ENCODE measurements at places on chromosomes 5 and 9.

GRCh38 chr5:157076558-157076957, 17.6 kb upstream of the HAVCR1 start:
- no peak for DNase-seq

DNA sequence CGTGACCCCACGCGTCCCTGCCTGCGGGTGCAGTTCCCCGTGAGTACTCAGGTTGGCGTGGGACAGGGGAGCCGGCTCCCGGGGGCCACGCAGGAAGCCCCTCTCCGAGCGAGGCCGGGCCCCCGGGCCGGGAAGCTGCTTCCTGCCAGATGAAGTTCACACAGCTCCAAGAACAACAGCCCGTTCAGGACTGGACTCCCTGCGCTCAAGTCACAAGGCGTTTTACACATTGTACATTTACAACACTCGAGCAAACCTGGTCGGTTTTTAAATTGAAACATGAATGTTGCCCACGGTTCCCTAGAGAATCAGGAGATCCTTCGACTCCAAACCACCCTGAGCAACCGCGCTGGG, 22.4 kb downstream of the SLC9A3 start:
- no peak for DNase-seq

- no peak for DNase-seq
Measured at GRCh38 chr5:31551878-31552277, 19.8 kb downstream of the C5orf22 start.

DNA sequence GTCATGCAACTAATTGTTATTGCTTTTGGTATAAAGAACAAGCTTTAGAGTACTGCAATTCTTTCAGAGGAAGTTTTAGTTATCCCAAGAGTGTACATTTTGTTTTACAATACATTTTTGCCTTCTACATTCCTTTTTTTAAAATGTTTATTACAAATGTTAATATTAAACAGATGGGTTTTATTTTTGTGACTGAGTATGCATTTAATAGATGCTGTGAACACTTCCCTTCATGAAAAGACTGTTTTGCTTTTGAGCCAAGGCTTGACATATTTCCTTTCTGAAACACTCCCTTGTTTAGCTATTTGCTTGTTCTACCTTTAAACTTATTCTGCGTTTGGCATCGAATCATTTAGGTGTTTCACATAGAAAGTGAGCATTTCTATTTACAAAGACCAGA, 14.8 kb upstream of the ZNF474 start:
- DNase-seq, result no peak

GRCh38 chr9:99451112-99451606, 229.1 kb downstream of the SEC61B start:
- DNase-seq, result peak; percentile 17

- no peak for DNase-seq
Measured at GRCh38 chr5:37988454-37989046, 148.7 kb upstream of the GDNF start.

DNA sequence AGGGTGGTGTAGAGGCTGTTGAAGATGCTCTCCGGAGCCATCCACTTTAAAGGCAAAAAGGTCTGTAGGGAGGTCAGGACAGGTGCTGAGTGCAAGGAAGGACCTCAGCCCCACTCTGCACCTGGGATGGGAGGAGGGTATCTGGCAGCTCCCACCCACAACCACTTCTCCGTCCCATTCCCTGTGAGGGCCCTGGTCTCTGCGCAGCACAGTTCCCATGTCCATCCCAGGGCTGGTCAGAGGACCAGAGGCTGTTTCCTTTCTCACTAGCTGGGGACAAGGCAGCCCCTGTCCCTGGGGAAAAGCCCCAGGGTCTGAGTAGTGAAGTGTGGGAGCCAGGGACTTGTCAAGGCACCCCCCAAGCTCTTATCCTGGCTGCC, 33.7 kb upstream of the CSF1R start:
- no peak for DNase-seq

DNA sequence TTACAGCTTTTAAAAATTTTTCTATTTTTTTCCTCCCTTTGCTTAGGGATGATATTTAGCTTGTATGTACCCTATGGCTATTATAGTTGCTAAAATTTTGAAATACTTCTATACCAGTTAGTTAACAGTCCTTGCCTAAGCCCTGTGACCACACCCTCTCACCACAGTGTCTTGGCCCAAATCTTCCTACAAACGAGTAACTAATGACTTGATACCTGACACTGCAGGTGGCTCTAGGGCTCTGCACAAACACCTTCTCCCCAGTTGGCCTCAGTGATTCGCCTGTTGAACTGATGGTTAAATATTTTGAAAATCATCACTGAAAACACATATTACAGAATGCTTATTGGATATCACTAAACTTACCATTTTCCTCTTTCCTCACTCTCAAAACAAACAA, 449.6 kb upstream of the CHD1 start:
- DNase-seq, result no peak

DNA sequence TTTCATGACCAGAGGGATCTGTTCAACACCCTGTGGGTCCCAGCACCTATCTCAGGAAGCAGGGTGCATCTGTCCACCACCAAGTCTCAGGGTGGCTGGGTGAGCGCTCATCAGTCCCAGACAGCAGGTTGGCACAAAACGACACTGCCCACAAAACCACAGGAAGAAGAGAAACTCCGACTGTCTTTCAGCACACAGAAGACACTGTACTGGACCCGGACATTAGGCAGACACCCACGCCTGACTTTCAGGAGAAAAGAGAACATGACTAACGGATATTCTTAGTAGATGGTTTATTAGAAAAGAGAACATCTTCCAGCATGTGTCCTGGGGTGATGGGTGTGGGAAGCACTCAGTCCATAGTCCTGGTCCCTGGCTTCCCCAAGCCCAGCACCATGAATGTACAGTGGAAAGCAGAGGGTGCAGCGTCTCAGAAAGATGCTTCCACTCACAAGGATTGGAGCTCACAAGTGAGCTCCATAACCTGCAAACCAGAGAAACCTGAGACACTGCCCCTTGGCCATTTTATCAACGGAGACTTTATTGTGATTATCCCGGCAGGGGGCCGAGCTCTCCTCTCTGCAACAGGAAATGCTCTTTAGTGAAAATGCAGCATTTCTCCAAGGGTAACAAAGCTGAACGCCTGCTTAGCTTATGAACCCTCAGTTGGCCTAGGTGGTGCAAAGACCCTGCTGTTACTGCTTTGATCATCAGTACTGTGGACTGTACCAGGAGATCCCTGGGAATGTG, 35.8 kb upstream of the LCP2 start:
- DNase-seq, result no peak

DNA sequence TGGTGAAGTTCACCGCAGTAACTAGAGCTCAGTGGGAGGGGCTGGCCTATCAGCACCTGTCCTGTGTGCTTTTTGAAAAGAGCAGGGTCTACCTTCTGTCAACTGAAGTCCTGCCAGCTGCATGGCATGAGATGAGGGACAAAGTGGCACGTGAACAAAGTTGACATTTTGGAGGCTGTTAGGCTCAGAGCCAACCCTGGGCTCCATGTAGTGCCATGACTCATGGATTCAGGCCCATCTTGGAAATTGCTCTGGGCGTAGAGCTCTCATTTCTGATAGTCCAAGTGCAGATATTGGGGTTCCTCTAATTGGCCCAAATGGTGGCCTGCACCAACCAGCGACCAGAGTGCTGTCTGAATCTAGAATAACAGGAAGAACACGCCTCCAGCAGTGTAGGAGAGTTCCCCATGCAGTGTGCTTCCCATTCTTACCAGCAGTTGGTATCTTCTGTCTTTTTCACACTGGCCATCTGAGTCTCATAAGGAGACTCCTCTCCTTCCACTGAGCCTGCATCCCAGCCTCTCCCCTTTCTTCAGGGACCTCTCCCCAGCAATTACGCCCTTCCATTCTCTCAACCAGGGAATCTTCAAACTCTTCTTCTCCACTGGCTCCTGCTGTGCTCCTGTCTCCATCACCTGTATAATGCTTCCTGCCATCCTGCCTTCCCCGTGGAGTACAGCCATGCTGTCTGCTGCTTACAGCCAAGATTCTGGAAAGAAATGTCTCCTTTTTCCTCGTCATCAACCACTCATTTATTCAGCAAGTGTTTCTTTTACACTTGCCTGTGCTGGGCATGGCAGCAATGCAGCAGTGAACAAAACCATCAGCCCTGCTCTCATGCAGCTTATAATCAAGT, 30.4 kb downstream of the IRF1 start:
- DNase-seq, result no peak

GRCh38 chr5:135034963-135035677, 1.1 kb upstream of the PITX1 start:
- no peak for DNase-seq

- DNase-seq, result no peak
Measured at GRCh38 chr9:38286357-38286756, 106.1 kb upstream of the ALDH1B1 start.

GRCh38 chr5:60352992-60353599, 346.9 kb downstream of the DEPDC1B start:
- DNase-seq, result no peak

Data from bronchial epithelial cell (primary cell).